Esophagus squamous epithelium (tissue), 5 donors: ENCODE measurements at places on chromosomes 11 and 22.

DNA sequence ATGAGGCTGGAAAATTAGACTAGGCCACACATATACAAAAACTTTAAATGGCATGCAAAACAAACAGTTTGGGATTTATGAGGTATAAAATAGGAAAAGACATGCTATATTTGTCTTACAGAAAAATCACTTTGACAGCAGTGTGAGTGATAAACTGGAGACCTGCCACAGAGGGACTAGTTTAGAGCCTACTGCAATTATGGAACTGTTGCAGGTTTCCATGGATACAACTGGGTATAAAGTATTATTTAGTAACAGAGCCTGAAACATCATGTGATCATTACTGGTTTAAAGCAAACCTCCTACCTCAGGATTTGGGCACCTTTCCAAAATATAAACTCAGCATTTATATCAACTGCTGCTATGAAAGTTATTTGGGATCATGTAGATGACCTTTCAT is 1032.5 kb downstream of the DLG2 start:
- DNase-seq = no peak

DNA sequence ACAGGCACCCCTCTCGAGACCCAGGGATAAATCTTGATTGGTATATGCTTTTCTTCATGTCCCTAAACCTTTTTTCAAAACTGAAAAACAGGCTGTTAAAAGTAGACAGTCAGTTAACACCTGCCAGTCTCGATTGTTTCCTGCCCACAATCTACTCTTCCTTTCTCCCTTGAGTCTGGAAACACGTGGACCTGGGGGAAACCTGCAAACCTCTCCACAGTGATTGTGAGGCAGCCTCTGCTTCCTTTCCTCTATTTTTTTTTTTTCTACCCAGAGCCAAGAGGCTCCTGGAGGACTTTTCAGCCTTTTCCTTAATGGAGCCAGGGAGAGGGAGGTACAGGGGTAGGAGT is 69.4 kb upstream of the CLMP start:
- DNase-seq = no peak

- DNase-seq = no peak
These were observed 3.8 kb downstream of the AIP start for GRCh38 chr11:67486481-67487195.

GRCh38 chr11:118917481-118918127 is 8.1 kb downstream of the BCL9L start:
- DNase-seq = no peak

GRCh38 chr11:40445391-40445790 is 1014.1 kb downstream of the LRRC4C start:
- DNase-seq = no peak

- DNase-seq = no peak
These were observed 191.4 kb downstream of the HIPK3 start for GRCh38 chr11:33448461-33449130.

DNA sequence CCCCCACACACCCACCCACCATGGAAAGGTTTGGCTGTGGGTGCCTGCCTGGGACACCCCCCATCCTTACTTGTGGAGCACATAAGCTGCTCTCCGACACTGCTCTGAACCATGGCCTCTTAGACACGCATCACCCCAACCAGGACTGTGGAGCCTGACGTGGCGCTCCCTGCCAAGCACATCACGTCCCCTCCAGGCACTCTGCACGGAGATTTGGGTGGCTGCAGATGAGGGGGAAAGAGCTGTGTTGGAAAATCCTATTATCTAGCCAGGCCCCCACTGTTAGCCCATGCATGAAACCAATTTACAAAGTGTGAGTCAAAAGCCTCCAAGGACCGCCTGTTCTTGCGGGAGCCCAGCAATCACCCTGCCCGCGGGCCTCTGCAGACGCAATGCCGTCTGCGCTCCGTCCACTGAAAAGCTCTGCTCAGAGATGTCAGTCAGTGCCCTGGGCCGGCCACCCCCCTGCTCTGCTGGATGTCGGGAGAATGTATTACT is 163.4 kb upstream of the NECTIN1 start:
- no peak for DNase-seq

- peak; percentile 81 for DNase-seq
These were observed at the start of gene ZDHHC24 for GRCh38 chr11:66545701-66546367. Gene ZDHHC24, minus strand, starts transcription at chr11:66546048. Its CDS starts 45 bp downstream, at chr11:66546003.

GRCh38 chr22:24789516-24789915 is 15.0 kb upstream of the PIWIL3 start:
- DNase-seq = no peak

DNA sequence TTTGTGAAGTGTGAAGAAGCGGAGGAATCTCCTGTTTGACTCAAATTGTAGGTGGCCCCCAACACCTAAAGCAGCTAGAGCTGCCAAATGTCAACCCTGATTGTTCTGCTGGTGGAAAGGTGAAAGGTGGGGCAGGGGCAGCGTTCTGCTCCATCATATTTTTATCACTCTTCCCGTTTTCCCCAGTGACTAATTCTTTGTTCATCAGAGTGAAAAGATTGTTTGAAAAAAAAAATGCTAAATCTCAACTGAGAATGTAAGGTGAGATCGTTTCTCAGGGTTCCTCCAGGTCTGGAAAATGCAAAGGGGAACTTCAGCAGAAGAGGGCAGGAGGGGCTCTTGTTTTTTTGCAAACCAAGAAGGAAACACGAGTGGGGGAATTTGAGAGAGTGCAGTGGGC is 137.7 kb downstream of the MN1 start:
- DNase-seq = no peak

GRCh38 chr11:58730507-58731089 is 1.1 kb downstream of the GLYAT start:
- no peak for DNase-seq

DNA sequence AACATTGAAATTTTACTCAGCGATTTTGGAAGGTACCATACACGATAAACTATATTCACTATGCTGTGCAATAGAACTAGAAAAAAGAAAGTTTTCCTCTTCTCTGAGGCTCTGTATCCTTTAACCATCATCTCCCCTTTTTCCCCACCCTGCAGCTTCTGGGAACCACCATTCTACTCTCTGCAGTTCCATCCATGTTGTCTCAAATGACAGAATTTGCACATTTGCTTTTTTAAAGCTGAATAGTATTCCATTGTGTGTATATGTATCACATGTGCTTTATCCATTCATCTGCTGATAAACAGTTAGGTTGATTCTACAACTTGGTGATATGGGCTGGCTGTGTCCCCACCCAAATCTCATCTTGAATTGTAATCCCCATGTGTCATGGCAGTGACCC is 21.2 kb downstream of the TMEM123 start:
- no peak for DNase-seq

GRCh38 chr11:124732230-124732629 is 7.5 kb upstream of the NRGN start:
- DNase-seq = no peak

DNA sequence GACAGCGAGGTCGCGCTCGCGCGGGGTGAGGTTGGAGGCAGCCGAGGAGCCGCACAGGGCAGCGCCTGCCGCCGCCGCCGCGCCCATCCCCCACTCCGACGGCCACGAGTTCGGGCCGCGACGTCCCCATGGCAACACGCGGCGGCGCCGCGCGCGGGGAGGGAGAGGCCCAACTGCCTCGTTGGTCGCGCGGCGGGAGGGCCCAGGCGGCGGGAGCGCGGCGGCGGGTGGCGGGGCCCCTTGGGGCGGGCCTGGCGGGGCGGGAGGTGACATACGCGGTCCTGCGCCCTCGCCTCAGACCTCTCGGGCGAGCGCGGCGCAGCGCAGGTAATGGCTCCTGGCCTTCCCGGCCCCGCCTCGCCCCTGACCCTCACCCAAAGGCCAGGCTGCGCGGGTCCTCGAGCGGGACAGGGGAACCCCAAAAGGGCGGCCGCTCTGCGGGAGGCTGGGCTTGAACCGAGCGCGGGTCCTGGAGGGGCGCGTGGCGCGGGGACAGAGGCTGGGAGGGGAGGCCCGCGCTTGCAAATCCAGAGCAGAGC is at the start of gene DEUP1:
DEUP1 (plus strand) TSS at position 297 of the 539 bp plus-strand sequence. CDS start 1,518 bp downstream, outside the sequence.
- DNase-seq = no peak

DNA sequence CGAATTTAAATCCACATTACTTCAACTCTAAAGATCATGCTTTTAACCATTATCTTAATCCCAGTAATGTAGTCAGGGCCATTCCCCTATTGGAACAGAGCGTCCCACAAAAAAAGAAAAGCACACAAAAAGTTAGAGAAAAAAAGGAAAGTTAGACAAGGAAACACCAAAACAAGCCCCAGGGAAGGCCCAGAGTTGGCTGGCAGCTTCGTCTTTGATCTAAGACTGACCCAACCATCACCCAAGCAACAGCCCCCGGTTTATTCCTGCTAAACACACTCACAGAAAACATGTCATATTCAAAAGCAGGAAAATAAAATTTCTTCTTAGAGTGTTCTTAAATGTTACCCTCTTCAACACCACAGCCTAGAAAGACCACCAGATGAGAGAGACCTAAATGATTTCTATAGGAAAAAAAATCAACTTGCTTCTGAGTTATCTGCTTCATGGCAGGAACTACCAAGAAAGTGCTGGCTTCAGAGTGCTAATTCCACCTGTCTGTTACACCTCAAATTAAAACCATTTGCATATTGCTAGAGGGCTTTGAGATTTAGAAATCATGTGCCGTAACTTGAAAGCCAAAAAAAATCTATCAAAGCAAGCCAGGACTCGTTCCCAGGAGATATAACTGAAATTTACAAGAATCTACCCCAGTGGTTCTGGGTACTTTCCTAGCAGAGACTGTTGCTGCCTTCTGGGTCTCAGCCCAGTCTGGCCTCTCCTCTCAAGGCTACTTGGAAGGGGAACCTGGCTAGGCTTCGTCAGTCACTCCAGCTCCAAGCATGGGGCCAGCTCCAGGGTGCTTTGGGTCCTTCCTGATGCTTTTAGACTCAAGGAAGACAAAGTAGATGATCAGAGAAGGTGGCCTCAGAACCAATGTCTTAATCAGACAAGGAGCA is 31.2 kb downstream of the POU2AF3 start:
- DNase-seq = no peak

DNA sequence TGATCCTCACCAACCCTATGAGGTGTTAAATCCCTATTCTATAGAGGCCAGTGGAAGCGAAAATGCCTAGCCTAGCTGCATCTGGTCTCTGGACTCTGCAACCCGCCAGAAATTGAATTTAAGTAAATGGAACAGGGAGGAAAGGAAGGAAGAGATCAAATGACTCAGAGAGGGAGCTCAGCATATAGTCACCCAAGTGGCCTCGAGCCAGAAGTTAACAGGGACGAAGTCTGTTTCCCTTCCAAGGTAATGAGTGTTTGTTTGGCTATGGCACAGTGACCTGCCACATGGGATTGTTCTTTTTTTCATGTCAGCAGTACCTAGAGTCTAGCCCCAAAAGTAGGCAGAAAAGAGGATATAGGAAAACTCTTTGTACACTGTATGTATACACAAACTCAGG is 66.3 kb downstream of the PAK1 start:
- no peak for DNase-seq

DNA sequence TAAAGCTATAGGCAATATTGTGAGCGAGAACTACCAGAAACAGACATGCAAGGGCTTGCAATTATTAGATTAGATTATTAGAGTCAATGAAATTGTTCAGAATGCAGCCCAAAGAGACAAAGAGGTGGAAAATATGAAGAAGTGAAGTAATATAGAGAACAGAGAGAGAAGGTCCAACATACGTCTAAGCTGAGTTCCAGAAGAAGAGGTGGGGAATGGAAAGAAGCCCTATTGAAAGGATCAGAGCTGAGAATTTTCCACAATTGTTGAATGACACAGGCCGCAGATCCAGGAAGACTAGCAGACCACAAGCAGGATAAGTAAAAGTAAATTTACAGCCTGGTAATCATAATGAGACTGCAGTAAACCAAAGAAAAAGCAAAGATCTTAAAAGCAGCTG is 93.2 kb downstream of the EXT2 start:
- DNase-seq = no peak

DNA sequence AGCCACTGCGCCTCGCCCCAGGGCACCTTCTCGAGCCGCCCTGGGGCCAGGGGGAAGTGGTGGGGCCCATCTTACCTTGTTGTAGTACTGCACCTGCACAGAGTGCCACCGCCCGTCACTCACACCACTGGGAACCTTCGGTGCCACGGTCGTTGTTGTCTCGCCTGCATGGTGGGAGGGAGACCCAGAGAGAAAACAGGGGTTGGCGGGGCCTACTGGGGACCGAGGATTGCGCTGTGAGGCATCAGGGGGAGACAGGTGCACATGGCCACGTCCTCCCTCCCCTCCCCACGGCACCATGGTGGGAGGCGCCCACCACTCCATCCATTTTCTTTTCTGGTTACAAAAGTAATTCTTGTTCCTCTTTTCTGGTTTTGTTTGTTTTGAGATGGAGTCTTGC is 97.8 kb downstream of the TRMU start:
- no peak for DNase-seq

GRCh38 chr11:119643212-119643875 is 85.7 kb downstream of the NECTIN1 start:
- no peak for DNase-seq

GRCh38 chr22:36347094-36347493 is 40.7 kb downstream of the MYH9 start:
- no peak for DNase-seq

DNA sequence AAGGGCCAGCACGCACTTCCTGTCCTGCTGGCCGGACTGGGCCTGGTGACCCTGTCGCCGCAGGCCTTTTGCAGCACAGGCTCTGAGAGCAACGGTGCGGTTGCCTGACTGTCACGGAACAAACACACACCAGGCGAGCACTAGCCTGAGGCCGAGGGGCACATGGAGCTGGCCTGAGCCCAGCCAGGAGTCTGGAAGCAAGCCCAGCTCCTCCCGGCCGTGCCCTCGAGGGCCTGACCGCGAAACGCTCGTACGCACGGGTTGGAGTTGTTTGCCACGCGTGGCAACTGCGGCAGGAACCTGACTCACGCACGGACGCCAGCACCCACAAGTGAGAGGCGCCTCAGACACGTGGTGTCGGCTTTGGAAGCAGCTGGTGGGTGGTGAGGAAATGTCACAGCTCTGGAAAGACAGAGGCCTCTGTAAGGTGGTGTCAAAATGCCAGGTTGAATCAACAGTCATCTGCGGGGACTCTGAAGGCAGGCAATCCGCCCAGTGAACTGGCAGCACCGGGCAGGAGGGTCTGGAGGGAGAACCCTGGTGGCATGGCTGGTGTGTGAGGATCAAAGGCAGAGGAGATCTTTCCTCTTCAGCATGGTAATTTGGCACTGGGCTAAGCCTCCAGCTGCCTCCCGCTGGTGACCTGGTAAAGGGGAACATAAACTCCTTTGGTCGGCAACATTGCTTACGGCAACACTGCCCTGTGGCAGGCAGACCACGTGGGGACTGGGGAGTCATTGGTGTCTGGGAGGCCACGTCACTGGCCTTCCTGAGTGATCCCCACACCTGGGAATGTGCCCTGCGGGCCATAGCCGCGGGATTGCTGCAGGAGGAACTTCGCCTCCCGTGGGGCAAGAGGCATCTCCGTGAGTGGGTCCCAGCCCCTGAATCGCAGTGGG is 15.3 kb upstream of the IL17REL start:
- no peak for DNase-seq
